ENCODE measurements at places on chromosomes 12 and 14.
A peak's percentile ranks its signal among the peaks of the same experiment; 100 is the strongest.

DNA sequence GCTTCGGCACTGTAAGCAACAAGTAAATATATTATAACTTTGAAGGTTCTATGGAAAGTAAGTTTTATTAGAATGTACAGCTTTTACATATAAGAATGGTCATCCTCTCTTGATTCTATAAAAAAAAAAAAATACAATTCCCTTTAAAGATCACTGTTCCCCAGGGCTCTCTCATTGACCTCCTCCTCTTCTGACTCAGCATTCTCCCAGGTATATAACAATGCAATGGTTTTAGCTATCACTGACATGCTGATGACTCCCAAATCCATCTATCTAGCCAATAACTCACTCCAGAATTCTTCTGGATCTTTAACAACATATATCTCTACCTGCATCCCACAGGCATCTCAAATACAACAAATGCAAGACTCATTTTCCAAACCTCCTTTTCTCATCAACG lies 62.7 kb downstream of the EEA1 start:
- DNase-seq, result no peak

- no peak for DNase-seq
Measured at GRCh38 chr12:124466216-124467128, 100.9 kb downstream of the NCOR2 start.

GRCh38 chr14:92693998-92694795 lies 54.2 kb downstream of the LGMN start:
- DNase-seq, result no peak

DNA sequence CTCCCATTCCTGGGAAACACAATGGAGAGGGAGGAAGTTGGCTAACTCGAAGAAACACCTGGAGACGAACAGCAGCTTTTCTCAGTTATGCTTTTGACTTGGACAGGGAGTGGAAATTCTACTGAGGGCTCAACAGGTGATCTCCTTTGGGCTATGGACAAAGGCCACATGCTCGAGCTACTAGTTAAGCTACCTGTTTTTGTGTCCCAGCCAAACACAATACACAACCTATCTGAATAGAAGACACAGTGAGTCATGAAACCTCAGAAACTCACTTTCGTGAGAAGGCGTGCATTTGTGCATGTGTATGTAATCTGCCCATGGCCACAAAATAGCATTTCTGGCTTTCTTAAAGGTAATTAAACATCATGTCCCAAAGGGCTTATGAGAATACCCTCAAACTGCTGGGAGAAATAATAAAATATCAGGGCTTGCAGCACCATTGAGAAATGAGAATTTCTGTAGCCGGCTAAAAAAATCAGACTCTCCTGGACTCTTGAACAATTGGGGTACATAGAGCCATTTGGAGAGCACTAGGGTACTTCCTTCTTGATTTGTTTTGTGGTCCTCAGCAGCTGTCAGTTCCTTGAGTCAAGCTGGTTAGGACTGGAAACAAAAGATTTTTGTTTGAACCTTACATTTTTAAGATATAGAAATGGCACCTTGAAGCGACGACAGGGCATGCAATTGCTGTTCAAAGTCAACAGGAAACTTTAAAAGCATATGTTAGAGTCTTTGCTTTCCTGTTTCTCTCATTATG lies 85.5 kb upstream of the PTHLH start:
- DNase-seq, result no peak

GRCh38 chr12:84730561-84731162 lies 181.9 kb downstream of the SLC6A15 start:
- DNase-seq, result no peak

DNA sequence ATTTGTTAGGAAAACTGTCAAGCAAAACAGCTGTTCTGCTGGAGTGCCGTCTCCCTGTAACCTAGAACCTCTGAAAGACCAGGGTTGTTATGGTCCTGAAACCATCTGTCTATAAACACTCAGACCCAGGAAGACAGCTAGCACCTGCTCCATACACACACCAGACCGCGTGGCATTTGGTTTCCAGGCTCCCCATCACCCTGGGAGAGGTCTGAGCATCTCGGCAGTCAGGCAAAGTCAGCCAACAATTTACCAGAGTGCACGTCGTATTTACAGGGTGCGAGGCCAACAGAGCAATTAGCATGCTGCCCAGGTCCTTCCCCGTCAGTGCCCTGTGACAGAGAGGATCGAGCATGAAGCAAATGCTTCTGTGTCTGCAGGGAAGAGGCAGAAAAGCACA lies 272.5 kb downstream of the SLC15A4 start:
- no peak for DNase-seq

DNA sequence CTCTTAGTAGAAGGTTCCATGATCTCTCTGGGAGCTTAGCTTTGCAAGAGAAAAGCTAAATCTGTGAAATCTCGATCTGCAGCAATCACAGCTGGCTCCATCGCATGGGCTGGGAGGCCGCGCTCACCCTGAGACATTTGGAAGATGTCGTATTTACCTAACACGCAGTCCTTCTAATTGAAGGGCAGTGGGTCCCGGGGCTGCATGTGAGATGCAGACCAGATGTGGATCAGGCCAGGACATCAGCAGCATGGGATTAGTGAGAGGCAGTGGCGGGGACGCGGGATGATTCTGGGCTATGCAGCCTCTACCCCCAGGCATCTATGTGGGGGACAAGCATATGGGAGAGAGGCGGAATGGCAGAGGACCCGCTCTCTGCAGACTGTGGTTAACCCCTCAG lies 312.4 kb upstream of the RTL1 start:
- DNase-seq, result no peak

- DNase-seq, result no peak
Measured at GRCh38 chr12:71400481-71400880, 39.1 kb upstream of the LGR5 start.

DNA sequence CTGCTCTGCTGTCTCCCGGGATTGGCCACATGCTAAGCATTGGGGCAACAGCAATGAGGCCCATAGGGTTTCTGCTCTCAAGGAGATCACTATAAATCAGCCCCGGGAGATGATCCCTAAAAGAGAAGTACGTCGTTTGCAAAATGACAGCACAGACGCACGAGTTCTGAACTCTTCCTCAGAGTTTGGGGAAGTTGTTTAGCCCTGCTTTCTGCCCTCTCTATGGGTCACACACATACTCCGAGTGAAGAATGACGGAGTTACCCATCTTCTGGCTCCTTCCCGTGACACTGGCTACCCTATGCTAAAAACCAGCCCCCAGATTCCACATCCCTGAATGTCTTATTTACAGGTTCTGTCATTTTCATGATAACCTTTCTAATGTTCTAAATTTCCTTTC lies 258.0 kb upstream of the PLEKHG7 start:
- no peak for DNase-seq

DNA sequence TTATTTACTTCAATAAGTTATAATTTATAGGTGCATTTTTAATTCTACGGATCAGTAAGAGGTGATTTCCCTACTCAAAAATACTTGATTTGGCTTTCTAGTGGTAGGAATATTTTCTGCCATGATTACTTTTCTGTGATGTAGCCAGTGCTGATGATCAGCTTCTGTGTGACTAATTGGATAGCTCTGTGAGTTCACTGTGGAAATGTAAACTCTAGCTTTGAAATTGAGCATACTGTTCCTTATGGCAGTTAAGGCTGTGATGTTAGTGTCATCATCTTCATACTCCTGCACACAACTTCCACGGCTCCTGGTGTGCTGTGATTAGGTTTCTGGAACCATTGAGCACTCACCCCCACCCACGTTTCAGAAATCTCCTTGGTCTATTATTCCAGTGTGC lies 48.2 kb downstream of the PLEKHA5 start:
- DNase-seq, result no peak

DNA sequence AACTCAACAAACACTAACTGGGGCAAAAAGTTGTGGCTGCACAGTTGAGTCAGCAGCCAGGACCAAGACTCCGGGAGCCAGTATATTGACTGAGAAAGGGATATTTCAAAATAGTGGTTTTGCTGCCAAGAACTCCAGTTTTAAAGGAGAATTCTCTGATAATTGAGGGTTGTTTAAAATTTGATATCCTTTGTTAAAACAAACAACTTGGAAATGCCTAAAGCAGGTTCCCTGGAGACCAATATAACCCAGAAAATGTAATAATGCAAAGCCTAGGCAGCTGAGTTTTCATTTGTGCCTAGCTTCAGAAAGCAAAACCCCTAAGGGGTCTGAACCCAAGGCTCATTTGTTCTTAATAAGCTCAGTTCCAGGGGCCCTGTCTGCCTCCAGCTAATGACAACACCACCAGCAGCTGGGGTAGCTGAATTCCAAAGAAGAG lies 311.7 kb upstream of the CCDC196 start:
- no peak for DNase-seq

- no peak for DNase-seq
Measured at GRCh38 chr12:106248312-106248845, 559 bp upstream of the CKAP4 start.

DNA sequence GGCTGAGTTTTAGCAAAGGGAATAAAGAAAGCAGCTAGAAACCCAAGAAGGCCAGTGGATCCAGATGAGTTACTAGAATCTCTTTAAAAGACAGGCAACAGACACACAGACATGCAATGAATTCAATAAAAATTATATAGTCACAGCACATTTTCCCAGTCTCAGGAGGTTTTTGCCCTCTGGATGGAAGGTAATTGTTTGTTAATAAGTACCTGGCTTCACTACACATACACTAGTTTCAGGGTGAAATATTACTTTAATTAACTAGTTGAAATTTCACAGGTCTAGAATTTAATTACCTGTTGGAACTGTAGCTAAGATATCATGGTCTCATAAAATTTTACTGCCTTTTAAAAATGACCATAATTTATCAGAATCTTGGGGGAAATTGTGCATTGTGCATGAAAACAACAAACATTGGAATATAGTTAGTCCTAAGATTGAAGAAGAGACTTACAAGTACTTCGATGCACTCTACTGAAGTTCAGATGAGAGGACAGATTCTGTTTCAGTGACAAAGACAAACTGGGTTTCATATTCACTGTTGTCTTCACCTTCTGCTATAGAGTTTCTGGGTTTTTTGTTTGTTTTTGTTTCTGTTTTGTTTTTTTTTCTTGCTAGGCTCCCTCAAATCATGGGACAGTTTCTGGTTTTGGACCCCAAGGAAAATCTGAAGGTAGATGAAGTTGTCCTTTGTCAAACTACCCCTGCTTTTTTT lies 277.0 kb upstream of the GARIN6 start:
- DNase-seq, result no peak

- peak; percentile 29 for DNase-seq
Measured at GRCh38 chr12:104006929-104007328, 41.3 kb downstream of the TDG start.

DNA sequence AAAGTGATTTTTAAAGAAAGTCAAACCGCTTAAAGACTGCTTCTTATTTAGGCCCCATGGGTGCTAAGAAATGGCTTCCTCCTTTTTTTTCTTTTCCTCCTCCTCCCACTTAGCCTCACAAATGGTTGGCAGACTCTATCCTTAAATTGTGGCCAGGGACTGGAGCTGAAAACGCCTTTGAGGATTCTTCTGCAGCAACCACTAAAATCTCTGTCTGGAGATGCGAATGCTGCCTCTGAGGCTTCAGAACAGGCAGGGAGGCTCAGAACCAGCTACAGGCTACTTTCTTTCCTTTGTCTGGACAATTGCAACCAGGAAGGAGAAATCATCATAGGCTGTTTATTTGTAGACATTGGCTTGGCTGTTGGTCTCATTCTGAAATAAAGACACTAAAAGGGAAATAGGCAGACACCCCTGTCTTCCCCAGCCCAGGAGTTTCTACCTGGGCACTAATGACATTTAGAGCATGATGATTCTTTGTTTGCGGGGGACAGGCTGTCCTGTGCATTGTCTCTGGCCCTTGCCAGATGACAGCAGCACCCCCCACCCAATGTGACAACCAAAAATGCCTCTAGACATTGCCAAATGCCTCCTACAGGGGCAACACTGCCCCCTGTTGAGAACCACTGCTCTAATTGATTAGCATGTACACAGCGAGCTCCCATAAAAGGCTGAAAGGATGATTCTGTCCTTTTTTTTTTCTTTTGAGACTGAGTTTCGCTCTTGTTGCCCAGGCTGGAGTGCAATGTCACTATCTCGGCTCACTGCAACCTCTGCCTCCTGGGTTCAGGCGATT lies 50.3 kb downstream of the MAP1LC3B2 start:
- DNase-seq, result no peak

- no peak for DNase-seq
Measured at GRCh38 chr12:51269174-51270066, 795 bp downstream of the SMAGP start.

DNA sequence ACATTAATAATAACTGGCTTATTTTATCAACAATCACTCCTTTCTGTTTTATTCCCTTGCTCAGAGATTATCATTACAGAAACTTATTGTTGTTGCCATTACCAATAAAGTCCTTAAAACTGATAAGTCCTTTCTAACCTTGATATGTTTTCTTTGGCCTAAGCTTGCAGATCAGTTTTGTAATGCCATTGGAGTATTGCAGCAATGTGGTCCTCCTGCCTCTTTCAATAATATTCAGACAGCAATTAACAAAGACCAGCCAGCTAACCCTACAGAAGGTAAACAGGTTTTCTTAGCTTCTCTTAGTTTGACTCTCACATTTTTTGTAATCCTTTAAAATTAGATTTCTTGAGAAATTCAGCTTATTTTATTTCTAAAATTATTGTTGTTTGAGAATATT lies 3.9 kb downstream of the MED21 start:
- DNase-seq, result no peak

DNA sequence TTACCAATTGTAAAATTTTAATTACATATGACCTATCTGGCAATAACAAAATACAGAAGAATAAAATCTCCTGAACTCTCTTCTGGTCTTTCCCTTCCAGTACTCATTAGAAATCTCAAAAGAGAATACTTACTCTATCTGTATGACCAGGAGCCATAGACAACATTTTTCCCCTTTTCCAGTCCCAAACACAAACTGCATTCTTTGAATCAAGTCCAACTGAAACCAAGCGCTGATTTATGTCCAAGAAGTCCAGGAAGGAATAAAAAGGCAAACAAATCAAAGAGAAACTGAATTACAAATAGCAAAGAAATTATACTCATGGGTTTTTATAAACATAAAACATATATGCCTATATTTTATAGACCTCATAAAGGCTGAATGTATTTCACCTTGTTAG lies 46.7 kb downstream of the EML5 start:
- no peak for DNase-seq

DNA sequence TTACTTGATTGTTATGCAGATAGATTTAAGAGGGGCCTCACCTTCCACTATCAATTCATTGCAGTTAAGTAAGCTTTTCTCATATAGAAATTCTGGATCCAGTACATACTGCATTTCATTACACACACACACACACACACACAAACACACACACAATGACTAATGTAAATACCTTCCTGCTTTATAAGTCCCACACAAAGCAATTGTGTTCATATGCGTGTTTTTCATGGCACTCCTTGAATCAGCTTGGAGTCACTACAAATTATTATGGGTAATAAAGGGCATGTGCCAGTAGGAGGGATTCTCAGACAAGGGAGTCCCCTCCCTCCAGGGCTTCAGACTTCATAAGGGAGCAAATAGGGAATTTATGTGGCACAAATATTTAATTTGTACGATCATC lies 4.5 kb downstream of the MIPOL1 start:
- DNase-seq, result no peak

GRCh38 chr12:122965321-122965751 lies 927 bp downstream of the ABCB9 start:
- no peak for DNase-seq

- DNase-seq, result no peak
Measured at GRCh38 chr14:48390346-48390745, 714.9 kb upstream of the MDGA2 start.

GRCh38 chr14:57982804-57983634 lies 117.1 kb upstream of the SLC35F4 start:
- no peak for DNase-seq

Measured in BJ (cell line).